Camera-type eye (tissue), 1 donor: ENCODE measurements at places on chromosomes 12 and 14. TPM values are rescaled to one million over a fixed set of nuclear protein-coding genes. Genes with fewer than 3 reads are reported as not detected.

SLC4A8 gene
- 27.6 TPM for total RNA-seq

SRRM4 gene
- 21.8 TPM for total RNA-seq

PLEKHG3 gene
- total RNA-seq = 47.5 TPM

PRKD1 gene
- 17.3 TPM for total RNA-seq

SERPINA12 gene
- 0.22 TPM for total RNA-seq

C12orf50 gene
- total RNA-seq = 0.22 TPM

GPRC5A gene
- total RNA-seq = 6.4 TPM

PSMD9 gene
- 67.8 TPM for total RNA-seq

CACNA2D4 gene
- total RNA-seq = 49.8 TPM

AMDHD1 gene
- 5.8 TPM for total RNA-seq

GNG2 gene
- total RNA-seq = 86.6 TPM

ST8SIA1 gene
- 20.5 TPM for total RNA-seq

AHNAK2 gene
- 20.0 TPM for total RNA-seq

KRT71 gene
- total RNA-seq = 0.77 TPM

MYF6 gene
- 19.2 TPM for total RNA-seq

VWF gene
- 73.5 TPM for total RNA-seq

TMEM132C gene
- total RNA-seq = 15.1 TPM

FAIM2 gene
- 26.3 TPM for total RNA-seq

FBXW8 gene
- 29.2 TPM for total RNA-seq

DDX23 gene
- total RNA-seq = 82.1 TPM

EML5 gene
- total RNA-seq = 45.7 TPM

DBX2 gene
- total RNA-seq = 0.22 TPM

ALDH1L2 gene
- total RNA-seq = 23.9 TPM
